Liver (tissue), 10 donors: ENCODE measurements at places on chromosomes 11 and 22.

DNA sequence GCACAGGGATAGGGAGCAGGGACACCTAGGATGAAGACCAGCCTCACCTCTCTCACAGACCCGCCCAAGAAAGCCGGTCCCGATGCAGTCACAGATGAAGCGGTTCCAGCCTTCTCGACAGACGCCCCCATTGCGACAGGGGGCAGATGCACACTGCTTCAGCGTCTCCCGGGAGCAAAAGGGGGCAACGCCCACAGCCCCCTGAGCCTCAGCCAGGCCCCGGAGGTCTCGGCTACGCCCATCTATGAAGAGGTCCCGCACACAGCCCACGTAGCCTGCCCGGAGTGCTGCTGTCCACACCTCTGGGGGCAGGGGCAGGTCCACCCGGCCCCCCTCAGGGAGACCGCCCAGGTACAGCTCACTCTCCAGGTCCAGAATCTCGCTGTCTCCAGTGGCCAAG lies 62.3 kb downstream of the NRXN2 start:
- no peak for DNase-seq

DNA sequence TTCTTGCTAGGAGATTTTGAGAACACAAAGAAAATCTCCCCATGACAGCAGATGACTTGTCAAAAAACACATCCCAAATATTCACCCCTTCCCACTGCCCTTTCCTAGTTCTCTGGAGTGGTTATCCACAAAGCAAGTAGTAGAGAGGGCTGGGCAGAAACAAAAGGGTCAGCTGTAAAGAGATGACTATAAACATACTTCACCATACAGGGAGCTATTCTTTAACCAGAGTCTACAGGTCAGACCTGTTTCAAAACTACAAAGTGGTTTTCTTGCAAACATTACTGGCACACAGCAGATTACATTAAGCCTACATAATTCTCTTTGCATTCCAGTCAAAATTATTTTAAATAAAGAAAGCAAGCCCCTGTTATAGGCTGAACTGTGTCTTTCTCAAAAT lies 47.7 kb upstream of the NFRKB start:
- no peak for DNase-seq

DNA sequence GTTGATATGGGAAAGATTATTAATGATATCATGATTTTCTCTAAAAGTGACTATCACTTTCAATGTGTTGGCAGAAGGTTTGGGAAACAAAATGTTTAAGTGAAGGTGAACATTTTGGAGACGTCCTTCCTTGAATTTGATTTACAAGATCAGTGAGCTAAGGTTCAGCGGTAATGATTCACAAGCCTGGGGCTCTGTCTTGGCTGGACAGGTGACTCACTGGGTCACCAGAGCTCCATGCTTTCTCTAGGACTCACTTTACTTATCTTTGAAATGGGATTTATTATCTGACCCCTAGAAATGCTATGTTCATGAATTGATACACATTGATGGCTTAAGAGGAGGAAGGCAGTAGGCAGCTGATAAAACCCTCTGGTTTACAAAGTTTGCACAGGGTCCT lies 437.5 kb downstream of the NTM start:
- no peak for DNase-seq

DNA sequence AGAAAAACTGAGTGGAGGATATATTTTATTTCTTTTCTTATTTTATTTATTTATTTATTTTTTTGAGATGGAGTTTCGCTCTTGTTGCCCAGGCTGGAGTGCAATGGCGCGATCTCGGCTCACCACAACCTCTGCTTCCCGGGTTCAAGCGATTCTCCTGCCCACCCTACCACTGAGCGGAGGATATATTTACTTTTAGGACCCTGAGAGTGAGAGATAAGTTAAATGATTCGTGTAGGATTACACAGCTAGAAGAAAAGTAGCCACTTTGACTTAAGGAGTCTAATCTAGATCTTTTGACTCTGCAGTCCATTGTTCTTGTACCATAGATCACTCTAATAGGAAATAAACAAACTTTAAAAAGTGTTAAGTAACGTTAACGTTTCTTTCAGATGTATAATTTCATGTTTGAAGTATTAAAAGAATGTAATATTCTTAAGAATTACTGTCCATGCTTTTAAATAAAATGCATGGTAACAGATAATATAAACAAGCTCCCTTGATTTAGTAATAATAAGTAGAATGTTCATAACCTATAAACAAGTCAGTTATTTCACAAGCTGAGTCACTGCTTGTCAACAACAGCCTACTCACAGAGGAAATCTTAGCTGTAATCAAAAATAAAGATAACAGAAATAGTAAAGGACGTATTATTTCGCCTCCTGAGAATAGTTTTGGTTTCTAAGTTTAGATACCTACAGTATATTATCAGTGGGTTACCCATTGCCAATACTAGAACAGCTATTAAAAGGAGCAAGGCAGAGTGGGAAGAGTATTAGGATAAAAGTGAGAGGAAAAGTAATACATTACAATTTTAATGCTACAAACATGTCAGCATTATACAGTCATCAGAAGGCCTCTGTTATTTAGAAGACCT lies 18.6 kb downstream of the USP47 start:
- DNase-seq, result no peak

GRCh38 chr11:14320020-14320419 lies 39.0 kb downstream of the RRAS2 start:
- DNase-seq, result no peak

DNA sequence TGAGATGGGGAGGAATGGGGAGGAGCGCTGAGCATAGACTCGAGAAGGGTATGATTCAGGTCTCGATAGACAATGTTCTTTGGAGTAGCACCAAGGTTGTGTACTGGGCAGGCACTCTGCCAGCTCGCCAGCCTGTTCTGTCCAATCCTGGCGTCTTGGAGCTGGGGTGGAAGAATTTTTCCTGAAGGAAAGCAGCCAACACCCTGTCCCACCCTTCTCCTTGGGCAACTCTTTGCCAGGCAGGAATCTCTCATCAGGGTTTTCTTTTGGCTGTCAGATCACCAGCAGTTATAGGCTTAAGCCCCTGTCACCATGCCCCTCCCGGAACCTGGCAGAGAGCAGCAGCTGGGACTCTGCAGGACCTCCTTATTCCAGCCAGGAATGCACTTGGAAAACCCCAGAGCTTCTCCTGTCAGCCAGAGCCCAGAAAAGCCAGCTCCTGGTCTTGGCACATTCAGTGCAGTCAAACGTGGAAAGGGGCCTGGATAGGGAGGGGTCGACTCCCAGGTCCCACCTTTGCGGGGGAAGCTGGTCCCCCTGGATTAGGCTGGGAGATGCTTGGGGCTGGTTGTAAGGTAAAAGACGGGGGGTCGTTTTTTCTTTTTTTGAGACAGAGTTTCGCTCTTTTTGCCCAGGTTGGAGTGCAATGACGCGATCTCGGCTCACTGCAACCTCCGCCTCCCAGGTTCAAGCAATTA lies 14.4 kb upstream of the SPTBN2 start:
- no peak for DNase-seq

DNA sequence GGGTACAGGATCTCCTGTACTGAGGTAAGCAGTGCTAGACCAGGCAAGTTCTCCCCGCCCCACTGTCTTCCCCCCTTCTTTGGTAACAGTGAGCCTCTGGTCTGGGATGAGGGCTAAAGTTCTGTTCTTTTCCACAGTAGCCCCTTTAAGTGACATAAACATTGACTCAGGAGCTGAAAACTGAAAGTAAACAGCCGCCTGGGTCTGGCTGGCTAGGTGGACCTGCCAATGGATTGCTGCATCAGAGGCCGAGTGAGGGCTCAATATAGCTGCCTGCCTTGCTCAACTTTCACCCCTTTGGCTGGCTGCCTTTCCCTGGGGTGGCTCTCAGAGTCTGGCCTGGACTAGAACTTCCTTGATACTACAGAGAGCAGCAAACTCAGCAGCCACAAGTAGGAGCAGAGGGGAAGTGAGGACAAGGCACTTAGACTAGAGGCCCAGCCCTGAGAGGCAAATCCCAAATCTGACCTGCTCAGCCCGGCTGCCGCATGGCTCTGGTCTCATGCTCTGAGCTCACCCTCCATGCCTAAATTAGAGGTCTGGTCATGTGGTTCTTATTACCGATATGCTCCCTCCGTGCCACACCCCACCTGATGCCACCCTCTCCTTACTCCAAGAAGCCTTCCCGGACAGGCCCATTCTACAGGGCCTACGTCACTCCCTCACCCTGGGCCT lies 9.6 kb upstream of the UCP3 start:
- DNase-seq, result peak; percentile 76

- no peak for DNase-seq
Observed at GRCh38 chr22:47154621-47155081, 392.2 kb downstream of the TBC1D22A start.

DNA sequence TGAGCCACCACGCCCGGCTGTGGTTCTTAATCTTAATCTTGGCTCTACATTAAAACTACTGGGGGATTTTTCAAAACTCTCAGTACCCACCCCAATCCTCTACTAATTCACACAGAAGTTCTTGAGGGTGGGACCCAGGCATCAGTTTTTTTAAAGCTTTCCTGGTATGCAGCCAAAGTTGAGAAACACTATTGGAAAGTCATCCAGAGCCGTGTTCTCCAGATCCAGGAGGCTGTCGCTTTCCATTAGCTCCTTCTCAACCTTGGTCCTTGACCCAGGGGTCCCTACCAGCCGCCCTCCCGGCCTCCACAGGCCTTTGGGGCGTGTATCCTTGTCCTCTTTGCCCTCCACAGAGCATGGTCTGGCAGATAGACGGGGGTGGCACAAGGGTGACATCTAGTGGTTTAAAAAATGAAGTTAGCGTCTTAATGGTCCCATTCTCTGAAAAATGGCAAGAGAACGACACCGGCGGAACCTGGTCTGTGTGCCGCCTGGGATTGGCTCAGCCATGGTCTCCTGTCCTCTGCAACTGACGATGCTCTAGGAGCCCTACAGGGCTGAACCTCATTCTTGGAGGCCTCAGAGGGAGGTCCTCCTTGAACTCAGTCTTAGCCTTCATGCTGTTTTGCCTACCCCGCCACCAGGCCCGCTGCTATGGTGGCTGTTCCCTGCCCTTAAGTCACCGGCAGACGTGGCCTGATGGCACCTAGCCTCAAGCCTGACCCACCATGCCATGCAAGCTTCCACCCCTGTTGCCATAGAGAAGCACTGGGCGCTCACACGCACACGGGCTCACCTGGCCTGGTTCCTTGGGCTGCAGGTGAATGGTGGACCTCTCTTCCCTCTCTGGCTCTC lies 152.0 kb upstream of the SYN3 start:
- DNase-seq, result peak; percentile 35

DNA sequence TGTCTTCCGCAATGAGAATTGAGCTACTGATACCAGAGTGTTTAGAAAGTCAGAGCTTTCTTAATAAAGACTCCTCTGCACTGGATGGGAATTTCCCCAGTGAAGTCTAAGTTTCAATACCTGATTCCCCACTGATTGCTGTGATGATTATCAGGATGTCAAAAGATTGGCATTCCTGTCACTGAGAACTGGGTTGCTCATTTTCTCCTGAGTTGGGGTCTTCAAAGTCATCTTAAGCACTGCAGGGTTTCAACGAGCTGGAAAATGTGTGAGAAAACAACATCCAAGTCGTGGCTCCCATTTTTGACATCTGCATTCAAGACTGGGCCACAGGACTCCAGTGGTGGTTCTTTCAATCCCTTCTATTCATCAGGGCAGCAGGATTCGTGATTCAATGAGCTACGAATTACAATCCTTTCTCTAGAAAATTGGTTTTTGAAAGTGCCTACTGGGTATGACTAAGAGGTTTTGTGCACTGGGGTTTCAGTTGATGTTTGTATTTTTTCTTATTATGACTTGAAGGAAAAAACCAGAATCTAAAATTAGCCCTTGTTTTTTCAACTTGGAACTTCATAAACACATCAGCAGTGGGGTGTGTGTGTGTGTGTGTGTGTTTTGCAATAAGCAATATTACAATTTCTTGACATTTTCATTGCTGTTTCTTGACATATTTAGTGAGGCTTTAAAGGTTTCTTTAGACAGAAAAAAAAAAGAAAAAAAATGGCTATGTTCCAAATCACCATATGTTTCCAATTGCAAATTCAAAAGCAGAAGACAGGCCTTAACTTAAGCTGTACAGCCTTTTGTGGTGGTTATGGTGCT lies 233.0 kb downstream of the FAM76B start:
- DNase-seq, result no peak

GRCh38 chr22:27718186-27719035 lies 83.1 kb downstream of the MN1 start:
- no peak for DNase-seq

- DNase-seq, result no peak
Observed at GRCh38 chr11:111792955-111793500, 26.8 kb upstream of the PPP2R1B start.

DNA sequence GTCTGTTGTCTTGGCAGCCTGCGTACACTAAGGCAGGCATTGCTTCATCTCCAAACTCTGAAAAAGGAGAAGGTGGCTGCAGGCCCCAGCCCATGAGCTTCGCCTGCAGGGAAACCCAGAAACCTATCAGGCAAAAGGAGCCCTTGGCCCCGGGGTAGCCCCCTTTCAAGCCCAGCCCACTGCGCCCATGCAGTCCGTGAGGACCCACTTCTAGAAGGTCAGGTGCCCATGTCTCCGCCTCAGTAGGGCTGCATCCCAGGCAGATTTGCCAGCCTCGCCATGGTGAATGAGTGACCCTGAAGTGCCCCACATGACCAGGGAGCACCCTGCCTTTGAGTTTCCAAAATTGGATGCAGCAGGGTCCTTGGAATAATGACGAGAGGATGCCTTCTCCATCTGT lies 1158.4 kb downstream of the BRD1 start:
- DNase-seq, result no peak

- no peak for DNase-seq
Observed at GRCh38 chr11:68539395-68539794, 78.8 kb downstream of the PPP6R3 start.

DNA sequence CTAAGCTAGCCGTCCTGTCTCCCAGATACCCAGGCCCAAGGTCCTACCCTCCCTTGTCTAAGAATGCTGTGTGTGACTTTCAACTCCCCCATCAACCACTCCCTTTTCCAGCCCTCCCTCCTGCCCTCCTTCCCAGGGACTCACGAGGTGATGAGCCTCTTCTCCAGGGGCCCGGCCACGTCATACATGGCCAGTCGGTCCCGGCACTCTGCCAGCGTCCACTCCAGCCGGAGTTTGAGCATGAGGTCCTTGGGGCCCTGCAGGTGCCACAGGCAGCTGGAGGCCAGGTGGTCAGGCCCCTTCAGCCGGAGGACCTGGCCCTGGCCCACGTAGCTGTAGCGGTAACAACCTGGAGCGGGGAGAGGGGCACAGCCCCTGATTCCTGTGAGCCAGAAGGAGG lies 20.1 kb downstream of the TMPRSS6 start:
- DNase-seq, result no peak

DNA sequence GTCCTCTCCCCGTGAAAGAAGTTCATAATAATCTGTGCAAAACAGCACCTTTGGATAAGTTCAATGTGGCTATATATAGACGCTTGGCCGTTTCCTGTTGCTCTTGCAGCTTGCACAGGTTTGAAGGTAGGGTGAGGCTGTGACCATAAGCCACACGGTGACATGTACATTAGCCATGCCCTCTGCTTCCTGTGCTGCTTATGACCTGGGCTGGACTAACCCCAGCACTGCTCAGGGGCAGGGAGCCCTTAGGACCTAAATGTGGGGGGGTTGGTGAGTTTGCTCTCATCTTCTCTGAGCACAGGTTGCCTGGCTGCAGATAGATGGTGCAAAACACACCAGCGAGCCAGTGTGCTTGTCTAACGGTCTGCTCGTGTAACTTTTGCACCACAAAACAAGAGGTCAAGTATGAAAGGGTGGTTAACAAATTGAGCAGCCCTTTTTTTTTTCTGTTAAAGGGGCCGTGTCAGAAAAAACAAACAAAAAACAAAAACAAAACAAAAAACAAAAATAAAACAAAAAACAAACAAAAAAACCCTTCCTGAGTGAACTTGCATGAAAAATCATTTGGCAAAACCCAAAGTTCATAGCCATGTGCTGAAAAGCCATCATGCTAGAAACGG lies 37.3 kb downstream of the FLI1 start:
- DNase-seq, result no peak

- no peak for DNase-seq
Observed at GRCh38 chr22:45917146-45917545, 59.8 kb downstream of the WNT7B start.
